ENCODE measurements at places on chromosomes 6 and 20.

DNA sequence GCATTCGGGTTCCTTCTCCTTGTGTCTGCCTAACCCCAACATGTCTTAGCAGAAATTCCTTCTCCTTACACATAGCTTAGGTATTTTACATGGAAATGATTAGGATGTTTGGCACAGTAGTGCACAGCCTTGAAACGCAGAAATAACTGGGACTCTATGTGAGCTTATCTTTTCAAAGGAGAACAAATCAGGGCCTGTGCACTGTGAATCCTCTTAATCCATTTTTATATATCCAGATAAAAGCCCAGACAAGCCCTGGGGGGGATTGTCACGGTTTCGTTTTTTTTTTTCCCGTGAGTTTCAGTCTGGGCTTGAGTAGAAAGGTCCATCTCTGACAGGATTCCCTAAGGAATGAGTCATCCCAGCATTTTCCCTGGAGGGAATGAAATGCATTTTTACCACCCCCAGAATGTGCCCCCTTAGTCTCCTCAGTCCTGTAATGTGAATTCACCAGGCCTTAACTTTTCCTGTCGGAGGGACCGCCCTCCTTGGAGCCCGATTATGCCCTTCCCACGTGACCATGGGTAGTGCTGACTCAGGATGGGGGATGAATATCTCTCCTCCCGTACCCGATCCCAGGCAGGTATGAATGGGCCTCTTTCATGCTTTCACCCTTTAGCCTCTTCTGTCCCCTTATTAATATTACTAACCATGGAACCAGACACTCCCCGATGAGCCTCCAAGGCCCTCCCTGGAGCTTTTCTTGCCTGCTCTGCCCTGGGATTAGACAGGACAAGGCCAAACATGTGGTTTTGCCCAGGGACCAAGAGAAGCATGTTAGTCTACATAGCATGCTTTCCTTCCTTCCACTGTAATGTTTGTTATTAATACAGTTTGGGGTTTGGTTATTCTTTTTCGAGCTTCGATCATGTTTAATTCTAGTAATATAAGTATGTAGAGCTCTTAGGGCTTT, 23.9 kb upstream of the NAA20 start:
- no peak for DNase-seq

DNA sequence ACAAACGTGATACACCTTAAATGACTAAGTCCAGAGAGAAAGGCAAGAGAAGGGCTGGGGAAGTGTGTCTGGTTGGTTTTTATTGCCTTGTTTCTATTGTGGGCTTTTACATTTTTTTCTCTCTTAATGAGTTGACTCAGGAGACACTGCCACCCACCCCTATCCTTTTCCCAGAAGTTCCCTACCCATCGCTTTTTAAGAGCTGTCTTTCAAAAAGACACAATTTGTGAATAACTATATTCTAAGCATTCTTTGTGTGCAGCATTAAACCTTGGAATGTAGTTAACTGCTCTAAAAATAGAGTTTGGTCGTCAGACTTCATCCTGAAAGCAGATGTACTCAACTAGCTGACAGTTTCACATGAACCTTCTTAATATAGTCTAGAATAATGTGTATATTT, 174.9 kb downstream of the ISM1 start:
- no peak for DNase-seq

DNA sequence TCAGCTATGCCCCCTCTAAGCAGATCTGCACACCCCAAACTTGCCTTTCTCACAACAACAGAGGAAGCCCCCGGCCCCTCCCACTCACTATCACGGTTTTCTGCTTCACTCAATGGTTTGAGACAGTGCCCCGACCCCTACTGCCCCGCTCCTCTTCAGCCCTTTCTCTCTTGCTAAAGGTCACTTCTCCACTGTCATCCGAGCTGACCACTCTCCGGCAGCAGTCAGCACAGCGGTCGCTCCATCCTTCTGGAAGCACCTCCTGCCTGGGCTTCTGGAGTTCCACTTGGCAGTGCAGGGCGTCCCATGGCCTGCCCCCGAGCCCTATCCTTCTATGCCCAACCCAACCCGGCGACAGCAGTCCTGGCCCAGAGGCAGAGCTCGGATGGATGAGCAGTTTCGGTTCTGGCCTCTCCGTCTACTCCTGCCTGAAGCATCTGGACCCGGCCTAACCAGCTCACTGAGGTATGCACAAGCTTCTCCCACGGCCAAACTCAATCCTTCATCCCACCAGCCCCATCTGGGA, 4.1 kb downstream of the CTSZ start:
- no peak for DNase-seq

GRCh38 chr20:52129611-52130010, 62.0 kb downstream of the ZFP64 start:
- no peak for DNase-seq

DNA sequence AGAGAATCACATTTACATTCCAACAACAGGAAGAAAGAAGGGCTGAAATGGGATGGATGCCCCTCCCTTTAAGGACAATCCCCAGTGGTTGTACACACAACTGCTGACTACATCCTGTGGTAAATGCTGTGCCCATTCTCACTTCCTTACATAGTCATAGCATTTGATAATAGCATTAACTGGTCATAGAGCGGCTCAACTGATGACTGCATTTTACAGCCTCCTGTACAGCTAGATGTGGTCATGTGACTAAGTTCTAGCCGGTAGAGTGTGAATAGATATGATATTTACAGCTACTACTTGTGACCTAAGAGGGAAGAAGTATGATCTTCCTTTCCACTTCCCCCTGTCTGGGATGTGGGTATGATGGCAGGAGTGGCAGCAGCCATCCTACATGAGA, 24.7 kb downstream of the KCNK17 start:
- no peak for DNase-seq

DNA sequence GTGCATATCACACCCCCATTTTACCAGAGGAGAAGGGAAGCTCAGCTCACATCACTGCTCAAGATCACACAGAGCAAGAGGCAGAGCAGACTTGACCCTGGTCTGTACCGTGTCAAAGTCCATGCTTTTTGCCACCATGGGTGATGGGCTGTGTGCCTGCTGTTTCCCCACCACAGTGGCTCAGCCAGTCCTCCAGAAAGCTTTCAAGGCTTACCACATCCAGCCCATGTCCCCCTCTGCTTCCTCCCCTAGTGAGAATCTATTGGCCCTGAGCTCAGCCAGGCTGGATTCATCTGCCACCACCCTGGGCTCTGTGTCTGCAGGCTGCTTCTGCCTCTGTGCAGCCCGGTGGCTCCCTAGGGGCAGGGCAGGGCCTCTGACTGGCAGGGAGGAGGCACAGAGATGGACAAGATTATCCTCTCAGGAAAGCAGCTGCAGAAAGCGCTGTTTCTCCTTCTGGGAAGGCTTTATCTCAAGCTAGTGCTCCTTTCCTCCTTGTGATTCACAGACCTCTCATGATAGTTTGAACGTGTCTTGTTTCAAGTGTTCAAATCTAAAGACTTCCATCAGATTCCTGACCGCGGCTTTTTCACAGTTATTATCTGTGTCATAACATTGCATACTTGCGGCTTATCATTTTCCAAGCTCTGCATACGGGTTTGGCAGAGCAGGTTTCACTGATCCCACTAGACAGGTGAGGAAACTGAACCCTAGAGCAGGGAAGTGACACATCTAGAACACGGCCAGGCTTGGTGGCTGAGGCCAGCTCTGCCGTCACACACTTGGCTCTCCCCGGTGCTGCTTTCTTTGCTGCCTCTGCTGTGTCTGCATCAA, 37.4 kb downstream of the VEGFA start:
- DNase-seq, result no peak

- no peak for DNase-seq
These were observed 528.6 kb upstream of the JARID2 start for GRCh38 chr6:14717307-14717706.

DNA sequence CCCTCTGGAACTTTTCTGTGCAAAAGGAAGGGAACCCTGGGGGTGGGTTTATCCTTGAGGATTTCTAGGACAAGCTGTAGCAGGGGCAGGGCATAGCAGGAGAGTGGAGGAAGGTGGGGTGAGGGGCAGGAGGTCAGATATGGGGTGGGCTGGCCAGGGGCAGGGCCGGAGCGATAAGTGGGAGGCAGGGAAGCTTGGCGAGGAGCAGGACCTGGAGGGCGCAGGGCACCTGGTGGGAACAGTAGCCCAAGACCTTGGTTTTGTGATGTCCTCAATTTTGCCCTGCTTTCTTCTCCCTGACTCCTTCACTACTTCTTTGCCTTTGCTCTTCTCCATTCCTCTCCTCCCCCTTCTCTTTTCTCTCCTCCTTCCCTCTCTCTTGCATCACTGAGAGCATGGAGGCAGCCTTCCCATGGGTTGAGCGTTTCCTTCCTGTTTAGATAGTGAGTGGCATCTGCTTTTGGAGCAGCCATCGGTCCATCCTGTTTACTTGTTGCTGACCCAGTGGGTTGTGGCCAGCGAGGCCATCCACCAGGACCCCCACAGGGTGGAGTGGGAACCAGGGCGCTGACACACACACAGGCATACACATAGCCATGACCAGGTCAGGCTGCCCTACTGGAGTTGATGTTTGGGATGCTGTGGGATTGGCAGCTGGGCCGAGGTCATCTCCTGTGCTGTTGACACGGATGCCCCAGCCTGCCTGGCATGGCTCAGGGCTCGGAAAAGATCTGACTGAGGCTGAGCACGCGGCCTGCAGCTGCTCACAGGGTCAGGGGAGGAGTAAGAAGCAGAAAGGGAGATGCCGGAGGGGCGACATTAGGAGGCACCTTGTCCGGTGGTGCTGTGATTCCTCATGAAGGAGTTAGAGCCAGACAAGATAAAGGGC, 121.0 kb upstream of the RNF24 start:
- DNase-seq, result no peak

DNA sequence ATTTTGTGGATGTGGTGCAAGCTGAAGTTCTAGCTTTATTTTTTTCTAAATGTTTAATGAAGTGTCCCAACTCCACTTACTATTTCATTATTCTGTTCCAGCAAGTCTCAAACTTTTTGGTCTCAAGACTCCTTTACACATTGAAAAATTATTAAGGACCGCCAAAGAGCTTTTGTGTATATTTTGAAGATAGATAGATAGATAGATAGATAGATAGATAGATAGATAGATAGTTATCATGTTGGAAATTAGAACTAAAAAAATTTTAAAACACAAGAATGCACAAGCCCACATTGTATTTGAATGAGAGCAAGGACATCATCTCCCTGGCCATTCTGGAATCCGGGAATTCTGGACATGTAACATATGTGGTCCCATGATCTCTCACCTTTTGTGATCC, 181.2 kb upstream of the SNX9 start:
- DNase-seq, result no peak

GRCh38 chr6:3260772-3261517, 2.2 kb downstream of the PSMG4 start:
- no peak for DNase-seq

DNA sequence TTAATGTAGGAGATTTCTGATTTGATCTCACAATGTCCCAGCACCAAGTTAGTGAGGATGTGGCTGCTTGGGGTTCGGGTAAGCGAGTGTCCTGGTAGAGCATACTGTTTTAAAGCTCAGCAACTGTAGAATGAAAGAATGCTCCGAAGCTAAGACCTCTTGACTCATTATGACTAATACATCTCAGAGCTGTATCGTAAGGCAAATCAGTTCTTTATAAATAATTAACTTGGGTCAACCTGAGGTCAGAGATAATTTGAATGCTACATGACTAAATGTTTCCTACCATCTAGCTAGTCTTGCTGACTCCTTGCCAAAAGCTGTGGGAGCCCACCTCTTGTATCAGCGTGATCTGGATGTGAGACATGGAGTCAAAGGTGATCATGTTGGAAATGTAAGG, 128.8 kb upstream of the PDE7B start:
- DNase-seq, result no peak

GRCh38 chr6:56962441-56962840, 7.5 kb downstream of the BEND6 start:
- no peak for DNase-seq

DNA sequence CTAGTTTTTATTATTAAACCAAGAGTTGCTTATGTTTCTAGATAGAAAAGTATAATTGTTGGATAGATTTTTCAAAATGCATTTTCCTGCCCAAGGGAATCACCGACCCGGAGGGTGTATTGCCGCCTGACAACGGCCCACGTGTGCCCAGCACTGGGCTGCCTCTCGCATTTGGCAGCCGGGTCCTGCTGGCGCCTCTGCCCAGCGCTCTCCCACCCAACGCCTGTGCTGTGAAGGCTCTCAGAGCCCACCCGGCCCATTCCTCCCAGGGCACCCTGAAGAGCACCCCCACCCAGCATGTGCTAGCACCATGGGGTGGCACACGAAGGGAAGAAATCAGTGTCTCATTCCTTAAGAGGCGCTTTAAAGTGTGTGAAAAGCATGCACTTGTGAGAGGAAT, 88.3 kb upstream of the AFDN start:
- no peak for DNase-seq

DNA sequence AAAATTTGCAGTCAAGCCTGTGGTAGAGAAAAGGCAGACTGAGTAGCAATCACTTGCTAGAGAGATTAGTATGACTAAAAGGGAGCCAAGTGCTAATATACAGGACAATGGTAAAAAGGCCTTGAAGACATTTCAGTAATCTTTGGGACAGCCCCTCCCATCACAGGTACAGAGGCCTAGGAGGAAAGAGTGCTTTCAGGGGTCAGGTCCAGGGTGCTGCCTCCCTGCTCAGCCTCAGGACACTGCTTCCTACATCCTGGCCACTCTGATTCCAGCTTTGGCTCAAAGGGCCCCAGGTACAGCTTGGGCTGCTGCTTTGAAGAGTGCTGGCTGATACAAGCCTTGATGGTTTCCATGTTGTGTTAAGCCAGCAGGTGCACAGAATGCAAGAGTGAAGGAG, 543.5 kb downstream of the MMUT start:
- no peak for DNase-seq

DNA sequence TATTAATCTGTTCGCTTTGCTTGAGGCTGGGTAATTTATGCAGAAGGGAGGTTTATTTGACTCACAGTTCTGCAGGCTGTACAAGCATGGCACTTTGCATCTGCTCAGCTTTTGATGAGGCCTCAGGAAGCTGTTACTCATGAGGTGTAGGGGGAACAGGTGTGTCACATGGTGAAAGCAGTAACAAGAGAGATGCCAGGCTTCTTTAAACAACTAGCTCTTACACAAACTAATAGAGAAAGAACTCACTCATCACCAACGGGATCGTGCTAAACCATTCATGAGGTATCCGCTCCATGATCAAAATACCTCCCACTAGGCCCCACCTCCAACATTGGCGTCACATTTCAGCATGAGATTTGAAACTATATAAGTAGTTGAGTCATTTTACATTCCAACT, 34.4 kb upstream of the GCLC start:
- DNase-seq, result peak; percentile 2

- DNase-seq, result no peak
These were observed 20.4 kb downstream of the PREP start for GRCh38 chr6:105382496-105382895.

GRCh38 chr20:50645253-50646068, 45.9 kb downstream of the RIPOR3 start:
- DNase-seq, result no peak

- DNase-seq, result no peak
These were observed 92.3 kb downstream of the SEL1L2 start for GRCh38 chr20:13898012-13898612.

DNA sequence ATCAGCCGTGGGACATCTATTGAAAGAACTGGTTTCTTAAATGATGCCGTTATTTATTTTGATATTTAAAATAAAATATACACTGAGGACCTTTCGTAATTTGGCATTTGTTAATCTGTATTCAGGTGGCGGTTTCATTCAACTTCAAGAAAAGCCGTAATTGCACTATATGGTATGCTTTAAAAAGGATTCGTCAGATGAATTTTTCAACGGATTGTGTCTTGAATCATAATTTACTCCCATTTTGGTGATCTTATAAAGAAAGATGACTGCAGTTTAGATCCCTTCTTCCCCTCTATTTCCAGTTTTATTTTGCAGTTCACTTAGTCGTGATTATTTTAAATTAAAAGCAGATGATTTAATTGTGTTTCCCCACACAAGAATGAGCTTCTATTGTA, 761 bp downstream of the KLHL32 start:
- no peak for DNase-seq

- no peak for DNase-seq
These were observed 7.4 kb upstream of the KLHL32 start for GRCh38 chr6:96917098-96917497.
